ENCODE measurements at places on chromosomes 13 and 19.

DNA sequence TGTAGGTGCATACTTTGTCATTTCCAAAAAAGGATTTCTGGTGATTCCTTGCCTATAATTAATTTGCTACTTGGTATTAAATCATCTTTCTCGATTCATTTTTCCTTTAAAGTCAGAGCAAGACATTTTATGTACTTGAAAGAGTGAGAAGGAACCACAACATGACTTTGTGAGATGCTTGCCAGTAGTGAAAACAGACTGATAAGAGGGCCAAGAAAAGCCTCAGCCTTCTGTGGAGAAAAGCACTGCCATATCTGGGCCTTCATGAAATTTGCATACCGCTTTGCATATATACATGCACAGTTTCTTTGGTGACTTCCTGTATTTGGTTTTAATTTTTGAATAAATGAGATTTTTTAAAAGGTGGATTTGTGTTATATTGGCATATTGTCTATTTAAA lies 128.4 kb downstream of the CDK8 start:
- no peak for DNase-seq

DNA sequence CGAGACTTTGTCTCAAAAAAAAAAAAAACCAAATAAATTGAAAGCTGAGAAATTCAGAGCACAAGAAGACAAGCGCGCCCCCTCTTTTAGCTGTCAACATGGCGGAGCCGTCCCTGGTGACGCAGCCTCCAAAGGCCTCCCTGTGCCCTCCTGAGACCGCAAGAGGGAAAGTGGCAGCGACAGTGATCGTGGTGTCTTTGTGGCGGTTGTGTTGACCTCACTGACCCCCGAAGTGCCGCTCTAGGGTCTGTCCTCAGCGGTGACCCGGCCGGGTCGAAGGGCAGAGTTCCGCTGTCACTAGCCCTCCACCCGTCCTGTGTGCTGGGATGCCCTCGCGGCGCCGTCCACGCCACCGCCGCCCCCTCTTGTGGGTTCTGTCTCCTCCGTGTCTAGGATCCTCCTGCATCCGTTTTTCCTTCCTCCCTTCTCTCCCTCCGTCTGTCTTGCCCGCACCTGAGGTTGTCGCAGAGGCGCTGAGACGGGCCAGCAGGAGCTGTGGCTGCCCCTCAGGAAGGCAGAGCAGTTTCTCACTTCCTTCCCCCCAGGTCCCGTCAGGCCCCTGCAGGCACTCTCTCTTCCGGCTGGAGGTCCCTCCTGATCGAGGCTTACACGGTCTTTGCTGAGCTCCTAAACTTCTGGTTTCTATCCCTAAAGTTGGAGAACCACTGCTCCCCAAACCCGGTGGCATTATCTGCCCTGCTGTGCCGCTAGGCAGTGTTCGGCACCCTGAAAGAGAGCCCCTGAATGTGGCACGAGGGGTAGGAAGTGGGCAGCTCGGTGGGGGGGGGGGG lies 7.2 kb downstream of the UHRF1 start:
- peak; percentile 43 for DNase-seq

DNA sequence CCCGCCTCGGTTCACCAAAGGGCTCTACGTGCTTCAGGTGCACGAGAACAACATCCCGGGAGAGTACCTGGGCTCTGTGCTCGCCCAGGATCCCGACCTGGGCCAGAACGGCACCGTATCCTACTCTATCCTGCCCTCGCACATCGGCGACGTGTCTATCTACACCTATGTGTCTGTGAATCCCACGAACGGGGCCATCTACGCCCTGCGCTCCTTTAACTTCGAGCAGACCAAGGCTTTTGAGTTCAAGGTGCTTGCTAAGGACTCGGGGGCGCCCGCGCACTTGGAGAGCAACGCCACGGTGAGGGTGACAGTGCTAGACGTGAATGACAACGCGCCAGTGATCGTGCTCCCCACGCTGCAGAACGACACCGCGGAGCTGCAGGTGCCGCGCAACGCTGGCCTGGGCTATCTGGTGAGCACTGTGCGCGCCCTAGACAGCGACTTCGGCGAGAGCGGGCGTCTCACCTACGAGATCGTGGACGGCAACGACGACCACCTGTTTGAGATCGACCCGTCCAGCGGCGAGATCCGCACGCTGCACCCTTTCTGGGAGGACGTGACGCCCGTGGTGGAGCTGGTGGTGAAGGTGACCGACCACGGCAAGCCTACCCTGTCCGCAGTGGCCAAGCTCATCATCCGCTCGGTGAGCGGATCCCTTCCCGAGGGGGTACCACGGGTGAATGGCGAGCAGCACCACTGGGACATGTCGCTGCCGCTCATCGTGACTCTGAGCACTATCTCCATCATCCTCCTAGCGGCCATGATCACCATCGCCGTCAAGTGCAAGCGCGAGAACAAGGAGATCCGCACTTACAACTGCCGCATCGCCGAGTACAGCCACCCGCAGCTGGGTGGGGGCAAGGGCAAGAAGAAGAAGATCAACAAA lies 2.6 kb downstream of the PCDH17 start:
- DNase-seq: no peak

- DNase-seq: no peak
These were observed at the start of gene DBP for GRCh38 chr19:48636859-48637448. DBP (minus strand) TSS chr19:48637379; CDS start chr19:48636994, 385 bp downstream.

- DNase-seq: no peak
These were observed 1794.2 kb downstream of the SLITRK5 start for GRCh38 chr13:89465366-89465765.

DNA sequence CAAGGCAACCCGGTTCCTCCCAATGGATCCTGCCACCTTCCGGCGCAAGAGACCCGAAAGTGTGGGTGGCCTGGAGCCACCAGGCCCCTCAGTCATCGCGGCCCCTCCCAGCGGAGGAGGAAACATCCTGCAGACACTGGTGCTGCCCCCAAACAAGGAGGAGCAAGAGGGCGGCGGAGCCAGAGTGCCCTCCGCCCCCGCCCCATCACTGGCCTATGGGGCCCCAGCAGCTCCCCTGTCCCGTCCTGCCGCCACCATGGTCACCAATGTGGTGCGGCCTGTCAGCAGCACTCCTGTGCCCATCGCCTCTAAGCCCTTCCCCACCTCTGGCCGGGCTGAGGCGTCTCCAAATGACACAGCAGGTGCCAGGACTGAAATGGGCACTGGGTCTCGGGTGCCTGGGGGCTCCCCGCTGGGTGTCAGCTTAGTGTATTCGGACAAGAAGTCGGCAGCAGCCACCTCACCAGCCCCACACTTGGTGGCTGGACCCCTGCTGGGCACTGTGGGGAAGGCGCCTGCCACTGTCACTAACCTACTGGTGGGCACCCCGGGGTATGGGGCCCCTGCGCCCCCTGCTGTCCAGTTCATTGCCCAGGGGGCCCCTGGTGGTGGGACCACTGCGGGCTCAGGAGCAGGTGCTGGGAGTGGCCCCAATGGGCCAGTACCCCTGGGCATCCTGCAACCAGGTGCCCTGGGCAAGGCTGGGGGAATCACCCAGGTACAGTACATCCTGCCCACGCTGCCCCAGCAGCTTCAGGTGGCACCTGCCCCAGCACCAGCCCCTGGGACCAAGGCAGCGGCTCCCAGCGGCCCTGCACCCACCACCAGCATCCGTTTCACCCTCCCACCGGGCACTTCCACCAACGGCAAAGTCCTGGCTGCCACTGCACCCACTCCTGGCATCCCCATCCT lies 11.2 kb upstream of the PRR19 start:
- peak; percentile 69 for DNase-seq

DNA sequence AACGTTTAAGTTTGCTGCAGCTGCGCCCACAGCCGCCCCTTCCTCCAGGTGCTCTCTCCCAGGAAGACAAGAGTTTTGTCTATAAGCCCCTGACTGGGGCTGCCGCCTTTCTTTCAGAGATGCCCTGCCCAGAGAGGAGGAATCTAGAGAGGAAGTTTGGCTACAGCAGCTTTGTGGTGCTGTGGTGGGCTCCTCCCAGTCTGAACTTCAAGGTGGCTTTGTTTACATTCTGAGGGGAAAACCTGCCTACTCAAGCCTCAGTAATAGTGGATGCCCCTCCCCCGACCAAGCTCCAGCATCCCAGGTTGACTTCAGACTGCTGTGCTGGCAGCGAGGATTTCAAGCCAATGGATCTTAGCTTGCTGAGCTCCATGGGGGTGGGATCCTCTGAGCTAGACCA lies 6.4 kb upstream of the ERICH6B start:
- DNase-seq: no peak

GRCh38 chr13:51643882-51644281 lies 59.6 kb downstream of the WDFY2 start:
- no peak for DNase-seq

- DNase-seq: peak; percentile 15
These were observed 567 bp downstream of the EFNB2 start for GRCh38 chr13:106534639-106535551.

DNA sequence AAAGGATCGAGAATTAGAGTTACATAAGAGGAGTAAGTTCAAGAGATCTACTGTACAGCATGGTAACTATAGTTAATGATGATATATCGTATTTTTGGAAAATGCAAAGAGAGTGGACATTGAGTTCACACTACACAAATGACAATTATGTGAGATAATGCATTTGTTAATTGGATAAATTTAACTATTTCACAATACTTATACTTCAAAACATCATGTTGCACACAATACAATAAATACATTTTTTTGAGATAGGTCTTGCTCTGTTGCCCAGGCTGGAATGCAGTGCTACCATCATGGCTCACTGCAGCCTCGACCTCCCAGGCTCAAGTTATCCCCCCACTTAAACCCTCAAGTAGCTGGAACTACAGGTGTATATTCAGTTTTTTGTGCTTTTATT lies 8.1 kb upstream of the CYP2F1 start:
- no peak for DNase-seq

DNA sequence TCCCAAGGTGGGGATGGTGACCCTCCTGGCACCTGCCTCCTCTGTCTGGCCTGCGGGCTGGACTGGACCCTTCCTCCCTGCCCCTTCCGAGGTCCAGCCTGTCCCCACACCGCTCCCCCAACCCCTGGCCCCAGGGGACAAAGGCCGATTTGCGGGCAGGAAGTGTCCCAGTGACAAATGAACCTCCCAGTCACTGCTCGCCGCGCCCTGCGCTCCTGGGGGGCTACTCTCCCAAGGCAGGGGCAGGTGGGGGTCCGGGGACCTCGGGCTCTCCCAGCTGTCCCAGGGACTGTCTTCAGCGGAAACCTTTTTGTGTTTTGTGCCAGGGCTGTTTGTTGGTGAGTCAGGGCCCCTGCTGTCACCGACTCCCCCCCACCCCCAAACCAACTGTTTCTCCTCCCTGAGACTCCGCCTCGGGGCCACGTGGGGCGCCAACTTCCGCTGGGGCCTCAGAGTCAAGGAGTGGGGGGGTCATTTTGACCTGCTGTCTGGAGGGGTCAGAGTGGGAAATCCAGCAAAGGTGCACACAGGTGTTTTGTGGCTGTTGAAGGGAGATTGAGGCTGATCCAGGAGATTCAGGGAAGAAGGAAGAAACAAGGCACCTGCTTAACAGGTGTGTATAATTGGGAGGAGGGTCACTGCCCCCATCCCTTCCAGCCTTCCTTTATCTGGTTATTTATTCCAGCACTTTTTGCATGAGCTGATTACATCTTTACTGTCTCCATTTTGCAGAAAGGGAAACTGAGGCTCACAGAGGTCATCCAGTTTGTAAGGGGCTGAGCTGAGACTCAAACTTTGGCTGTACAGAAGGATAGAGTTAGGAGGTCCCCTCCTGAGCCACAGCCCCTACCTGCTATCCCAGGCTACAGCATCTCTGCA lies 831 bp downstream of the PGPEP1 start:
- DNase-seq: peak; percentile 66

DNA sequence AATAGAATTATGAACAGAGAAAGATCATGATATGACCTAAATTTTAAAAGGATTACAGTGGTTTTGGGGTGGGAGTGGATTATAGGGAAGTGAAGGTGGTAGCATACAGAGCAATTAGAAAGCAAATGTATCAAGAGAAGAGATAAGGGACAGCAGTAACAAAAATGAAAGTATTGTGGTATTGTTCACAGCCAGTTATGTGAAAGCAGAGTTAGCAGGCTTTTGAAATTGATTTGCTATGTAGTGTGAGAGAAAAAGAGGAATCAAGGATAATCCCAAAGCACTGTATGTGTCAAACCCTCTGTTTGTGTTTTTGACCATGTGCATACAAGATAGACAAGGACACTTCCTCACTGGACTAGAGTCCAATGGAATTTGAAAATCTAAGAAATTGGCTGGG lies 1721.4 kb downstream of the PCDH9 start:
- no peak for DNase-seq

GRCh38 chr19:41706741-41707501 lies 1.5 kb upstream of the CEACAM5 start:
- DNase-seq: peak; percentile 71

GRCh38 chr19:4319067-4319718 lies 14.8 kb downstream of the FSD1 start:
- DNase-seq: no peak

- DNase-seq: no peak
These were observed 230.2 kb downstream of the TDRD3 start for GRCh38 chr13:60627071-60627686.
